ENCODE measurements at places on chromosomes 6 and 20.

DNA sequence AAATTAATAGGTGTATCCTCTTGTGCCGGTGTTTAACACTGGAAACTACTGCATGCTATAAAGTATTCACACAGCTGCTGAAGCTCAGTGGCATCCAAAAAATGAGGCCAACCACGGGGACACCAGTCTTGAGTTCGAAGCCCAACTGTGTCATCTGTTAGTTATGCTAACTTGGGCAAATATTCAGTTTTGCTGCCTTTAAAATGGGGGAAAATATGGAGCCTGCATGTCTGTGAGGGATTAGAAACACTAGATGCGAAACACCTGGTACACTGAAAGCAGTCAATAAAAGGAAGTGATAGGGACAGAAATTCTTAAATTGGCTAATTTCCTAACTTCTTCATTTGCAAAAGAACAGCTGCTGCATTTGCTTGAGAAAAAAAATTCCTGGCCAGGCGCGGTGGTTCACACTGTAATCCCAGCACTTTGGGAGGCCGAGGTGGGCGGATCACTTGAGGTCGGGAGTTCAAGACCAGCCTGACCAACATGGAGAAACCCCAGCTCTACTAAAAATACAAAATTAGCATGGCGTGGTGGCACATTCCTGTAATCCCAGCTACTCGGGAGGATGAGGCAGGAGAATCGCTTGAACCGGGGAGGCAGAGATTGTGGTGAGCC lies 36.6 kb upstream of the MLIP start:
- no peak for DNase-seq

GRCh38 chr6:167826896-167827582 lies at the start of gene AFDN:
Gene AFDN, plus strand, starts transcription at chr6:167826911. Its CDS starts 222 bp downstream, at chr6:167827133.
- no peak for DNase-seq

GRCh38 chr20:43576108-43576507 lies 14.6 kb upstream of the IFT52 start:
- no peak for DNase-seq

DNA sequence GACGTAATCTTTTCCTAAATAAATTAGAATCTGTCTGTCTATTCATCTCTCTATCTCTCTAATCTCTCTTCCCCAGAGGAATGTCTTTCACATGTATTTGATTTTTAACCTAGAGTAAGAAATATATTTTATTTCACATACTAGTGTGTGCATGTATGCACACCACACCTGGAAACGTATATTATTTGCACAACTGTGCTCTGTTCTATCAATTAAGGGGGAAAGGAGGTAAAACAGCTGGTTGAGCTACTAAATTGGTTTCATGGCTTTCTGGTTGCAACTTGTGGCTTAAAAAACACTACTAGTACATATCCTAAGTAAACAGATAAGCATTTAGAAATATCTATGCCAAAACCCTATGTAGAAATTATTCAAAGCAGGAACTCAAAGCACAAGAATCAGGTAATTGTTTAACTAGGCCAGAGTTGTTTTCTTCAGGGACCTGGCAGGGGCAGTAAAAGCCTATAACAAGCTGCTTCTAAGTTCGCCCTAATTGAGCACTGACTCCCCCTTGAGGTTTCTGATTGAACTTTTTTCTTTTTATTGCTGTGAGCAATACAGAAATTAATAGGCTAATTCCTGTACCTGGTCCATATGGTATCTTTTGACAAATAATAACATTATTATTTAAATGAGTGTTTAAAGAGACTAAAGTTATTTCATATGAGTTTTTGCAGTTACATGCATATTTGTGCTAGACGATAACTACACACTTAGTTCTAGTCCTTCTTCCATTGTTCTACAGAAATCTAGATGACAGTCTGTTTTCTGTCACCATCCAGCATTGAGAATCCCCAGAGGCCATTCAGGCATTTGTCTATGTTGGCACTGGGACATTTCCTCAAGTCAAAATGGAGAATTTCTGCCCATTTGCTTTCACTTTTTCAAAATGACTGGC lies 88.6 kb downstream of the MCHR2 start:
- peak; percentile 16 for DNase-seq

GRCh38 chr6:156344491-156344890 lies 432.7 kb upstream of the ARID1B start:
- no peak for DNase-seq

DNA sequence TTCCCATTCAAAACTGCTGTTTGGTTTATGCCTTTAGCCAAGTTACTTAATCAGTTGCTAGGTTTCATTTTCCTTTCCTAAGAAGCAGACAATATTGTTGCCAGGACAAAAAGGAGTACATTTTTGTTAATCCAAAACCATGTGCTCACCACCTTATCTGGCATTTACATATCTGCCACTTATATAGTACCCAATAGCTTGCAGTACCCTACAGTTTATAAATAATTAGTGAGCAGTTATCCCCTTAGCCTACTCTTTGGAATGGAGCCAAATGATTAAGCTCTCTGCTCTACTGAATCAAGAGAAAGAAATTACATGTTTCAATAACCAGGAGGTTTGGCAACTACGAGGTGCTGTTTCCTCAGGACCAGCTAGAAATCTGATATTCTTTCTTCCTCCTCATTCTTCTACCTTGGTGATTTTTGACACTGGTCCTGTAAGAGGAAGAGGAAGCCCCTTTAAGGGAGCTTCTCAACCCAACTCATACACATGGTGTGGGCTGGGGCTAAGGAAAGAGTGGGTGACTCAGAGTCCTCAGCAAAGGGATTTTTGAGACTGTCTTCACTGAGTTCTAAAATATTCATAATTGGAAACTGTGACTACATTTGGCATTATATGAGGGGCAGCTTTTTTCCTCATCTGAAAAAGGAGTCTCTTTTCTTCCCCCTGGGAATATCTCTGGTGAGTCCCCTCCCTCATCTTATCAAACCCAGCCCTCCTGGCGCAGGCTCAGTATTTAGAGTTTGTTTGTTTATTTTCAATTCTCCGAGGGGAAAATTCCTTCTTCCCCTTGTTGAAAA lies 1.5 kb downstream of the ZNFX1 start:
- no peak for DNase-seq

- DNase-seq = no peak
Measured at GRCh38 chr20:34549291-34549928, 9.1 kb upstream of the MAP1LC3A start.

Measured in iPS DF 6.9 (cell line).